ENCODE measurements at places on chromosomes 2 and 18. TPM values are rescaled to one million over a fixed set of nuclear protein-coding genes. Genes with fewer than 3 reads are reported as not detected.

GRCh38 chr2:11569636-11570035 is 35.8 kb downstream of the GREB1 start:
- H3K4me3 ChIP-seq, result no peak overlapping the region
- H3K27me3 ChIP-seq, result no peaks in the 10 kb centered on the region
- no peaks in the 10 kb centered on the region for H3K36me3 ChIP-seq
- peaks cover 6% of the 10 kb centered on the region for H3K4me1 ChIP-seq

DNA sequence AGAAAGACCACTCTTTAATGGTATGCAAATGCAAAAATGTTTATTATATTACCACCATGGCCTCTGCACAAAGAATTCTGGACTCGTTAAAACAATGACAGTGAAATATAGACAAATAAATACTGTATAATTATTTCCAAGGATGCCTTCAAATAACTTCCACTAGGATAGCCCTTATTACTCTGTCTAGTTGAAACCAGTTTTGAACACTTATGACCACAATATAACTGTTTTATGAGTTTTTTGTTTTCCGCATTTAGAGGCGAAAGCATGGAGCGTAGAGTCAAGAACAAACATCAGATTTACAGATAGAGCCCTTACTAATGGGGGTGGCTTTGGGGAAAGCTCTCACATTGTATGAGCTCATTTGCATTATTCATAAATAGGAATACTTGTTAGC is 559.5 kb downstream of the CNTNAP5 start:
- H3K4me3 ChIP-seq, result no peak overlapping the region
- DNase-seq, result no peak
- H3K27me3 ChIP-seq, result no peaks in the 10 kb centered on the region
- H3K4me1 ChIP-seq, result no peaks in the 10 kb centered on the region
- no peak overlapping the region for H3K27ac ChIP-seq
- no peaks in the 10 kb centered on the region for H3K36me3 ChIP-seq

- no peaks in the 10 kb centered on the region for H3K27me3 ChIP-seq
- peak; percentile 81 for DNase-seq
- H3K4me3 ChIP-seq, result no peak overlapping the region
Observed at GRCh38 chr18:48475635-48476549, 62.9 kb upstream of the CTIF start.

DNA sequence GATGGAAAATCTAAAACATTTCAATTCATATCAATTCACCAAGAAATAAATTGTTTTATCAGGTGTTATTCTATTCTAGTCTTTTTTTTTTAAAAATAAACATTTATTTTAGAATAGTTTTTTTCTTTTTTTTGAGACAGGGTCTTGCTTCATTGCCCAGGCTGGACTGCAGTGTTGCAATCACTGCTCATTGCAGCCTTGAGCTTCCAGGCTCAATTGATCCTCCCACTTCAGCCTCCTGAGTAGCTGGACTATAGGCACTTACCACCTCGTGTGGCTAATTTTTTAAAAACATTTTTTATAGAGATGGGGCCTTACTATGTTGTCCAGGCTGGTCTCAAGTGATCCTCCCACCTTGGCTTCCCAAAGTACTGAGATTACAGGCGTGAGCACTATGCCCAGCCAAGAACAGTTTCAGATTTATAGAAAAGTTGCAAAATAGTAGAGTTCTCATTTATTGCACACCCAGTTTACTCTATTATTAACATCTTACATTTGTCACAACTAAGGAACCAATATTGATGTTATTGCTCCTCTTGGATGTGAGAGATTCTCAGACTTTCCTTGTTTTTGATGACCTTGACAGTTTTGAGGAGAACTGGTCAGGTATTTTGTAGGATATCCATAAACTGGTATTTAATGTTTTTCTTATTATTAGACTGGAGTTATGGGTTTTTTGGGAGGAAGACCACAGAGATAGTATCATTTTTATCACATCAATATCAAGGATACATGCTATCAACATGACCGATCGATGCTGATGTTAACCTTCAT is 29.9 kb downstream of the PDE6D start:
- H3K4me3 ChIP-seq, result no peak overlapping the region
- no peaks in the 10 kb centered on the region for H3K4me1 ChIP-seq
- H3K36me3 ChIP-seq, result peaks cover 11% of the 10 kb centered on the region
- no peak overlapping the region for H3K27ac ChIP-seq
- H3K27me3 ChIP-seq, result no peaks in the 10 kb centered on the region

- no peak for DNase-seq
- no peak overlapping the region for H3K27ac ChIP-seq
- H3K27me3 ChIP-seq, result no peaks in the 10 kb centered on the region
- H3K4me3 ChIP-seq, result no peak overlapping the region
Observed at GRCh38 chr2:106107509-106108131, 86.5 kb downstream of the UXS1 start.

DNA sequence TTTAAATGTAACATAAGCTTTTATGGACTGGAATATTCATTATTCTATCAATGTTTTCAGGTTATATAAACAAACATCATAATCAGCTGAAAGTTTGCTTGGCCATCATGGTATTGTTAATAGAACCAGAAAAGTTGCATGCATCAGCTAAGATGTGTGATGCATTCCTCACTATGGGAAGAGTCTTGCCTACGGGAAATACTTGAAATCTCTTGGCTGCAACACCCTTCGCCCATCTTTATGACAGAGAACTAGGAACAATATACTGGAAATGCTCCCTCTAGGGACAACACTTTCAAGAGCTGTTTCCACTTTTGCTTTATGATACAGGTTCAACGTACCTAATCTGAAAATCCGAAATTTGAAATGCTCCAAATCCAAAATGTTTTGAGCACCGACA is 1390.8 kb downstream of the DPP10 start:
- H3K27ac ChIP-seq, result no peak overlapping the region
- H3K36me3 ChIP-seq, result no peaks in the 10 kb centered on the region
- DNase-seq, result no peak
- H3K4me3 ChIP-seq, result no peak overlapping the region
- H3K27me3 ChIP-seq, result no peaks in the 10 kb centered on the region
- no peaks in the 10 kb centered on the region for H3K4me1 ChIP-seq

CLEC4F gene
- not detected for total RNA-seq

DNA sequence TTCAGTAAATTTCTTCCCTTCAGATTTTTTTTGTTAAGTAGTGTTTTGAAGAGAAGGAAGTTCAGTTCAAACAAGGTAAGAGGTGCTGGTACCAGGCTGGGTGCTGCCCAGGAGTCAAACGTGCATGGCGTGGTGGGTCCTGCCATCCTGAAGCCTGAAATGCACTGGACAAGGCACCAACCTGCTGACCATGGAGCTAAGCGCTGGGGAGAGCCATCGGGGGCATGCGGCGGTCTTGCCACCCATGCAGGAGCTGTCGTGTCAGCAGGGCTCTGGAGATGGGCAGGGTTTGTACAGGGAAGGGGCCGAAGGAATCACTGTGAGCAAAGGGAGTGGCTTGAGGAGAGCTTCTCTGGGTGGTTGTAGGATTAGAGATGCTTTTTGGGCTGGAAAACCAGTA is 126.6 kb downstream of the GBX2 start:
- DNase-seq, result no peak
- no peaks in the 10 kb centered on the region for H3K4me1 ChIP-seq
- peaks cover 6% of the 10 kb centered on the region for H3K36me3 ChIP-seq
- H3K27ac ChIP-seq, result no peak overlapping the region

- H3K4me3 ChIP-seq, result no peak overlapping the region
- DNase-seq, result no peak
- no peaks in the 10 kb centered on the region for H3K27me3 ChIP-seq
- H3K27ac ChIP-seq, result no peak overlapping the region
- H3K36me3 ChIP-seq, result peaks cover 24% of the 10 kb centered on the region
Observed at GRCh38 chr2:88753833-88754584, 62.5 kb downstream of the RPIA start.

PDE11A gene
- 0.13 TPM for total RNA-seq

DNA sequence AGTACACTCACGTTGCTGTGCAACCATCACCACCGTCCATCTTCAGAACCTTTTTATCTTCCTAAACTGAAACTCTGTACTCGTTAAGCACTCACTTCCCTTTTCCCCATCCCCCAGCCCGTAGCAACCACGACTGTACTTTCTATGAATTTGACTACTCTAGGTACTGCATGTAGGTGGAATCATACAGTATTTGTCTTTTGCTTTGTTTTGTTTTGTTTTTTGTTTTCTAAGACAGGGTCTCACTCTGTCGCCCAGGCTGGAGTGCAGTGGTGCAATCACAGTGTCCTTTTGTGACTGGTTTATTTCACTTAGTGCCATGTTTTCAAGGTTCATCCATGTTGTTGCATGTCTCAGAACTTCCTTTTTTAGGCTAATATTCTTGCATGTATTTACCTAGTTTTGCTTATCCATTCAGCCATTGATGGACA is 7.0 kb upstream of the TYMS start:
- no peak overlapping the region for H3K27ac ChIP-seq
- no peak overlapping the region for H3K4me3 ChIP-seq
- H3K27me3 ChIP-seq, result no peaks in the 10 kb centered on the region
- DNase-seq, result no peak

GRCh38 chr2:208360259-208361076 is 46.1 kb upstream of the PTH2R start:
- peaks cover 11% of the 10 kb centered on the region for H3K36me3 ChIP-seq
- H3K4me3 ChIP-seq, result no peak overlapping the region
- no peaks in the 10 kb centered on the region for H3K27me3 ChIP-seq
- DNase-seq, result peak; percentile 39

PSME4 gene
- 77.3 TPM for total RNA-seq

DNA sequence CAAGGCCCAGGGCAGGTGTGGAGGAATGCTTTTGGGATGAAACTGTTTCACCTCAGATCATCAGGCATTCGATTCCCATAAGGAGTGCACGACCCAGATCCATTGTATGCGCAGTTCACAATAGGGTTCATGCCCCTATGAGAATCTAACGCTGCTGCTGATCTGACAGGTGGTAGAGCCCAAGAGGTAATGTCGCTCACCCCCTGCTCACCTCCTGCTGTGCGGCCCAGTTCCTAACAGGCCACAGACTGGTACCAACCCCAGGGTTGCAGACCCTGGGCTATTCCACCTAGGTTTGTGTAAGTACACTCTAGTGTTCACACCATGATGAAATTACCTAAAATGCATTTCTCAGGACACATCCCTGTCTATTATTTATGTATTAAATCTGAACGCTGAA is 72.5 kb downstream of the COPS8 start:
- H3K4me1 ChIP-seq, result no peaks in the 10 kb centered on the region
- no peaks in the 10 kb centered on the region for H3K36me3 ChIP-seq
- no peak overlapping the region for H3K4me3 ChIP-seq
- no peaks in the 10 kb centered on the region for H3K27me3 ChIP-seq
- no peak for DNase-seq
- H3K27ac ChIP-seq, result no peak overlapping the region

FOXD4L1 gene
- total RNA-seq, result not detected

GRCh38 chr18:5424903-5425664 is 118.7 kb downstream of the EPB41L3 start:
- no peaks in the 10 kb centered on the region for H3K4me1 ChIP-seq
- H3K27me3 ChIP-seq, result no peaks in the 10 kb centered on the region
- no peak for DNase-seq
- no peak overlapping the region for H3K4me3 ChIP-seq
- H3K27ac ChIP-seq, result no peak overlapping the region

SLC14A1 gene
- total RNA-seq, result not detected

FAM161A gene
- total RNA-seq, result 13.3 TPM

NTSR2 gene
- total RNA-seq, result not detected

DNA sequence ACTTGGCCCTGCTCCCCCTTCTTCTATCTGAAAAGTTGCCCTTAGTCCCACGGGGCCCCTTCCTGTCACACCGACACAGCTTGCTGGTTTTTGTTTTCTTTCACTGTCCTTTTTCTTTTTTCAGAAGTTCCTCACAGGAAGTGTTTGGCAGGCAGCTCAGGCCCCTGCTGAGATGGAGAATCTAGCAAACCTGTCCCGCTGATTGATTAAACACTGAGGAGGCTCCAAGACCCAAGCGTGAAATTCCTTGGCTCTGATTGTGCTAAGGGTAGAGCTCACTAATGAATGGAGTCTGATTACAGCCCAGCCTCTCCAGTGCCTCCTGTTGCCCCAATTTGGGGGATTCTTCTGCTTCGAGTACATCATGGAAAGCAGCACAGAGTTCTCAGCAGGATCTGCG is 365.9 kb upstream of the MEX3C start:
- H3K4me3 ChIP-seq, result no peak overlapping the region
- no peak overlapping the region for H3K27ac ChIP-seq
- DNase-seq, result peak; percentile 29
- no peaks in the 10 kb centered on the region for H3K27me3 ChIP-seq
- no peaks in the 10 kb centered on the region for H3K4me1 ChIP-seq

- H3K36me3 ChIP-seq, result peaks cover 10% of the 10 kb centered on the region
- H3K4me3 ChIP-seq, result no peak overlapping the region
- no peak overlapping the region for H3K27ac ChIP-seq
- peaks cover 2% of the 10 kb centered on the region for H3K4me1 ChIP-seq
Observed at GRCh38 chr18:24395049-24395795, 2.4 kb downstream of the OSBPL1A start.

DNA sequence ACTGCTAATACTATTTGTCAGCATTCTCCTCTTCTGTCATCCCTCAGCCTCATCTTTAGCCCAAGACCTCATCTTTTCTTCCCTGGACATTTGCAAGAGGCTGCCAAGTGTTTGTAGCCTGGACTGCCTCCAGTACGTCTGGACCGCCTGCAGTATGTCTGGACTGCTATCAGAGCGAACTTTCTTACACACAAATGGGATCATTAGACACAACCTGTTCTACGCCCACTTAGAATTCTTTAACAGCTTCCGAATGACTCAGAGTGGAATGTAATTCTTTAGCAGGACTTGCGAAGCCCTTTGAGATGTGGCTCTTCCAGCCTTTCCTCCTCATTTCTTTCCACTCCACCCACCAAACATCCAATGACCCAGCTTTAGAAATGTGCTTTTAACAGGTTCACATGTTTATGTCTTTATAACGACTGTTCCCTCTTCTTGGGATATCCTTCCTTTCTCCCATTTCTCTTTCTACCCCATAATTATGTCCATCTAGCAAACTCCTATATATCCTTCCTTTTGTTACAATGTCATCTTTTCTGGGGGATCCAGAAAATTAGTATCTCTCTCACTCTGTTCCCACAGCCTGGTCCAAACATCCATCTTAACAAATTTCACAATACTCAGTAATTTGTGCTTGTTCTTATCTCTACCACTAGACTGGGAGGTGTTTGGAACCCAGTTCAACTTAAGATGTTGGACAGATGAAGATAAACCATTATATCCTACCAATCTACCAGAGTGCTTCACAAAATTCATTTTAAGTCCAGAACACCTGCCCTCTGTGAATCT is 171.3 kb upstream of the PGAP1 start:
- no peaks in the 10 kb centered on the region for H3K36me3 ChIP-seq
- no peak for DNase-seq
- H3K27me3 ChIP-seq, result no peaks in the 10 kb centered on the region
- H3K4me3 ChIP-seq, result no peak overlapping the region
